ENCODE measurements at places on chromosomes 13 and 19.

- DNase-seq, result no peak
Measured at GRCh38 chr13:113080901-113081521, 24.6 kb upstream of the F7 start.

DNA sequence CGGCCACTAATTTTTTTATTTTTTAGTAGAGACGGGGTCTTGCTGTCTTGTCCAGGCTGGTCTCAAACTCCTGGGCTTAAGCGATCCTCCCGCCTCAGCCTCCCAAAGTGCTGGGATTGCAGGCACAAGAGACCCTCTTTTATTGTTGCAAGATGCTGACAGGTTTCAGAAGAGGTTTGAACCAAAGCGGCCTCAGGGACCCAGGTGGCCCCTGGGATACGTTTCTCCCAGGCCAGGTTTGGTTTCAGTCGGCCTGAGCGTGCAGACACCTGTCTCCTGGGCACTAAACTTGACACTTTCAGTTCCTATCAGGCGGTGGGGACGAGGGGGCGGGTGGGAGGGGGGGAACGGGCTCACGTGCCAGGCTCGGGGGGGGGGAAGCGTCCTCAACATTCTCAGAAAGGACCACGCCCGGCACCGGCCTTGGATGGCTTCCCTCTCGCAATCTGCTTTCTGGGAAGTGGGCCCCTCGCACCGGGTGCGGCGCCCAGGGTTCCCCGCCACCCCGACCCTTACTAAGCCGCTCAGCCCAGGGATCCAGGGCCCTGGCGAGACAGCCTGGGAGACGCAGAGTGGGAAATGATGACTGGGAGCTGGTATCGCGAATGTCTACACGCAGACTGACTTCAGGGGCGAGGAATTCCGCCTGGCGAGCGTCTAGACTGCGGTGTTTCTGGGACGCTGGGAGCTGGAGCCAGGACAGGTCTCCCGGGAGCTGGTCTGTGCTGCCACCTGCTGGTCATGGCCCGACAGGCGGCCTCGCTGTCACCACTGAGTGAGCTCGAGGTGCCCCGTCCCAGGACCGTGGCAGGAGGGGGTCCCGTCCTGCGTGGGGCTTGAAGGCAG is 91.6 kb downstream of the GNG7 start:
- peak; percentile 93 for DNase-seq

DNA sequence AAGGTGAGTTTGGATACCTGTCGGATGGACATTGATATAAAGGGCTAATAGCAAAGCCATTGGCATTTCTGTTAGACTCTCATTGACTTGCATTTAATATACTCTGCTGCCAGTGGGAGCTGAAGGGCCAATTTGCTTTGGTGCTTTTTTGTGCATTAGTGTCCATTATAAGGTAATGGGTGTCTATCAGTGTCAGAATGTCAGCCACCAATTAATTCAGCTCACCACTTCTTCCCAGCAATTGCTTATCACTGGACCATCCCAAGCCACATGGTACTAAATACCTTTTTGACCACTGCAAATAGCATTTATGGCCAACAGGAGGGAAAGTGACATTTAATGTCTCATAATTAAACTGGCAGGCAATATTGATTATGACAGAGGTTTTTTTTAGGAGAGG is 317.8 kb downstream of the TEX29 start:
- no peak for DNase-seq

DNA sequence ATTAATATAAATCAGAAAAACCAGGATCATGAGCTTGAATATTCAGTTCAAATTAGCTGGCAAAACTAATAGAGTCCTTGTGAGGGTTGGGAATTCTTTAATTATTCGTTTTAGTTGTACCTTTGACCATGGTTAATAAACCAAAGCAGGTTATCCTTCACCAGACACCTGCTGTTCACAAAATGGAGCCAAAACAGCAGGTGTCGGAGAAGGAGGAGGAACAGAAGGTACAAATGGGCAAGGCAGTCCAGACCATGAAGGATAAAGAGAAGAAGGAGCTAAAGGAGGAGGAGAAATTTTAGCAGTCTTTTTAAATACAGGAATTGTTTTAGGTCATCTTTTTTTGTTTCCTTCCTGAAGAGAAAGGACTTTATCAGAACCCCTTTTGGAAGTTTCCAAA is 106.1 kb downstream of the NHLRC3 start:
- DNase-seq, result no peak

DNA sequence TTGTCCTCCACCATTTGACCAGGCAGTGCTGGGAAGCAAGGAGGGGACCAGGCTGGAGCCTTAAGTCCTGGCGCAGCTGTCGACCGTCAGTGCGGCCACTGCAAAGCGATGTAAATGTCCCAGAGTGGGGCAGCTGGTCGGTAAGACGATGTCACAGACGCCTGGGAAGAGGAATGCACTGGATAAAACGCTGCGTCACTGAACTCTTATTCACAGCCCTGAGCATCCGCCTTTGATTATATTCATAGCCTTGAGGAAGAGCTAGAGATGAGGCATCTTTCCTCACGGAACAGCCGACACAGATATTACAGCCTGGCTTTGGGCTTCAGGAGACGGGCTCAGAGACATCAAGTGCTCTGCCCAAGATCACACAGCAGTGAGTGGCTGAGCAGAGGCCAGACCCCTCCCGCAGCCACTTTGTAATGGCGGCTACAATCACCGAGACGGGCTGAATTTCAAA is 17.6 kb upstream of the TUBGCP3 start:
- DNase-seq, result no peak

DNA sequence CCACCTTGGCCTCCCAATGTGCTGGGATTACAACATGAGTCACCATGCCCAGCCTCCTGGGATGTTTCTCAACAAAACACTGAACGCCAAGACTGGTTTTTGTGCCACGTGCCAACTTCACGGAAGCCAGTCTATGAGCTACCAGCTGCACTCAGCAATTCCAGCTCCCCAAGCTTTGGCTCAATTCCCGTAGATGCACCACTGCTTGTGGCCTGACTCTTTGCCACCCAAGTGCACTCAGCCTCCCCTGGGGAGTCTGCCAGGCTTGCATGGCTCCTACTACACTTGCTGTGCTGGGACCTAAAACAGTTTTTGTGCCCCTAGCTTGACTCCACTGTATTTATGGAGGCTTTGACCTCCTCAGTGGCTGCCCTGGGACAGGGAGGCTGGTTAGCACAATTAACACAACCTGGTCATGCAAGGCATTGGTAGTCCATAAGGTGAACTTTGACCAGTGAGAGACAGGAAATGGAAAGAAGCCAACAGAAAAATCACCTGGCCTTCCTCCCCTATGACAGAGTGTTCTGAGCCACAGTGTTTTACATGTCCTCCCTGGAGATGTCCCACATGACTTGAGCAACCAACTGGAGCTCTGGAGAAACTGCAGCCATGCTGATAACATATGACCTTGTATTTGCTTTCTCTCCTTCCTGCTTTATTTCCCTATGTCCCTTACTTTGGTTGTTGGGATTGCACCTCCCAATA is 1173.1 kb downstream of the UQCRFS1 start:
- no peak for DNase-seq

DNA sequence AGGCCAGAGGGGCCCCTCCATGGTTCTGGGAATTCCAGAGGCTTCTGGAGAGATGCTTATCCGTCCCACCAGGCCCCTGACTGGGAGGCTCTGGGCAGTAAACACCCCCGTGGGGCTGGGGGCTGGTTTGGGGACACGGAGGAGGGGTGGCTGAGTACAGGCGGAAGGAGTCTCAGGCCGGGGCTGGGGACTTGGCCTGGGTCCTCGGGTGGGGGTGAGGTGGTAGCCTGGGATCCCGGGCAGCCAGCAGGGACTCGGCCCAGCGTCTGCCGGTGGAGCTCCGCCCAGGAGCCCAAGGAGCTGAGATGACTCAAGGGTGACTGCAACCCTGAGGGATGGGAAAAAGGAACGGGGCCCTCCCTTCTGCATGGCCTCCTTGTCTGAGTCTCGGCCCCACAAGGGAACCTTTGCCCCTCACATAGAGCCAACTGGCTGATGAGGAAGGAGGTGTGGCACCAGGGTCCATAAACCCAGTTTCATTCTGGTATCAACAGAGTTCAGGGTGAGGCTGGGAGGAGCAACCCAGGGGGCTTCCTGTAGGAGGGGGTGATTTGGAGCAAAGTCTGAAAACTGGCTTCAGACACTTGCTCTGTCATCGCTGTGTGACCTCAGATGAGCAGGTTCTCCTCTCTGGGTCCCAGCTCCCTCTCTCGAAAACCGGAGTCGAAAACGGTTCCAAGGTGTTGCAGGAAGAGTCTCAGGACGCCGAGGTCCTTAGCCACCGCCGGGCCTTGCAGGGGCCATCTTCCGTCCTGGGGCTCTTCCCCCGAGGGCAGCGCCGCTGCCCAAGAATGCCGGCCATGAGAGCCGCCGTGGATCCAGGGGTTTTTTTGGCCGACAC is 809 bp downstream of the MISP start:
- no peak for DNase-seq

DNA sequence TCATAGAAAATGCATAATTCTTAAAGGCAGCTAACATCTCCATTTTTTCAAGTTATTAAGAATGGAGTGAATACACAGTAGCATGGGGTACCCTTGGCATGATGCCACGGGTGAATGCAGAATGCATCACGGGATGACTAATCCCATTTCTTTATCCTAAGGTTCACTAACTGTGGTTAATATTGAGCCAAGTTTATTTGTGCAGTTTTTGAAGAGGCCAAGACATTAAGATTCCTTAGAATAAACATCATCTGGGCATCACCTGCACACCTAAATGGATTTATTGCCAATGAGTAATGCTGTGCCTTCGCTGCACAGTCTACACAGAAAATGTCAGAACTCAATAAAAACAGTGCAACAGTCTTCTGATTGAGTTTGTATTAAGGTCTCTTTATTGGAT is 333.1 kb downstream of the GPC6 start:
- DNase-seq, result no peak

- no peak for DNase-seq
Measured at GRCh38 chr13:60227158-60227557, 63.4 kb upstream of the DIAPH3 start.

DNA sequence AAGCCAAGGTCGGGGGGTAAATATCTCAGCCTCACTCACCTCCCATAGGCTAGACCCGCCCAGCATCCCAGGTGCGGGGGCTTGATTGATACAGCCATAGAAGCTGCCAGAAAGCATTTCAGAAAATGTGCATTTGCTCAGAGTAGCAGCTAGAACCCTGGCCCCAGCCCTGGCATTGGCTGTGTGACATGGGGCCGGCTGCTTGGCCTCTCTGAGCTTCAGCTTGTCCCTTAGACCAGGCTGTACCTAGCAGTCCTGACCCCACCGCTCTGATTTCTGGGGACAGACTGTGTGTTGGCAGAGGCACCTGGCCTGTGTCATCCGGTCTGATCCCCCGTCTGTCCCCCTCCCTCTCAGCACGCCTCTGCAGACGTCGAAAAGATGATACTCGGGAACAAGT is 15.4 kb downstream of the RAB8A start:
- no peak for DNase-seq

GRCh38 chr19:32363632-32364031 is 18.2 kb downstream of the ZNF507 start:
- no peak for DNase-seq

DNA sequence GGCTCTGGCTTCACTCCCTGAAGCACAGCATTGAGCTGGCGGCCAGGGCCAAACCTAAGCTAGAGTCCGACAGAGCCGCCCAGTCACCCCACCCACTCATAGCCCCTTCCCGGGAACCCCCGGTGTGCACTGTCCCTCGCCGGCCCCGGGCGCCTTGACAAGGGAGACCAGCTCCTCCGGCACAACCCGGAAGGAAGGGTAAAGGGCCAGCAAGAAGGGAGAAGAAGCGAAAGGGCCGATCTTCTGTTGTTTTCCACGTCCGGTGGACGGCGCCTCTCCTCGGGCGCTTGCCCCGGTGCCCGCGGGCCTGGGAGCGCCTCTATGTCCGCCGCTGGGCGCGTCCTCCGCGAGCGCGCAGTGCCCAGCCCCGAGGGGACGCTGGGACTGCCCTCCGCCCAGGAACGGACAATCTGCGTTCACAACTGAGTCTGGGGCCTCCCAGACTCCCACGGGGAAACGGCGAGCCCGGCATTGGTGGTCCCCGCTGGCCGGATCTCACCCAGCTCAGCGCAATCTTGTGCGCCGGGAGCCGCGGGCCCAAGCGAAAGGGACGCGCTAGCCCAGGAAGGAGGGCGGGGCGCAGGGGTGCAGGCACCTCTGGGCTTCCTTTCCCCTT is 172.5 kb upstream of the MIR17HG start:
- DNase-seq, result no peak

- no peak for DNase-seq
Measured at GRCh38 chr19:49855676-49856573, 5.0 kb downstream of the PTOV1 start.

DNA sequence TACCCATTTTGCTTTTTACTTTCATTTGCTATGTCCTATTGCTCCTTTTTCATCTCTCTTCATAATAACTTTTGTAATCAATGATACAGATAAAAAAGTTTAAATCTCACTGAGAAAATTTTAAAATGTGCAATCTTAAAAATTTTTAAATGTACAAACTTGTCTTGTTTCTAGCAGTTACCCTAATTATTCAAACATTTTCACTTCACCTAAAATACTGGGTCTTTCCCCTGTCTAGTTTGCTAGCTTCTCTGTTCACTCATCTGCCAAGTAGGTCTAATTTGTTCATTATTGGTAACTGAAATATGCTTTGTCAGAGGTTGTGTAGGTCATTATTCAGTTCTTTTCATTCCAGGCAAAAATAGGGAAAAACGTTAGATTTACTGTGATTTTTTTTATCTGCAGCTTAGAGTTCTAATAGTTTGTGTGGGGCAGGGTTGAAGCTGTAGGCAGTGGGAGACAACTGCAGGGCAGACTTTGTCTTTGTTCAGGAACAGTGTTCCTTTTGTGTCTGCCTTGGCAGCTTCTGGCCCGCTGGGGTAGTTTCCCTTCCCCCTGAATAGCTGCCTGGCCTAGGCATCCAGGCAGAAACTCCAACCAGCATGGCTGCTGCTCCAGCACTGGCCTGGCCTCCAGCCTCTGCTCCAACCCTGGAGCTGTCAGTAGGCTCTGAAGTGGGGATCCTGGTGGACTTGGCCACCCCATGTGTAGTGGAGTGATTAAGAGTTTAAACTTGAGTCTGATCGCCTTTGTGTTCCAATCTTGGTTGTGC is 48.5 kb downstream of the WDFY2 start:
- no peak for DNase-seq

DNA sequence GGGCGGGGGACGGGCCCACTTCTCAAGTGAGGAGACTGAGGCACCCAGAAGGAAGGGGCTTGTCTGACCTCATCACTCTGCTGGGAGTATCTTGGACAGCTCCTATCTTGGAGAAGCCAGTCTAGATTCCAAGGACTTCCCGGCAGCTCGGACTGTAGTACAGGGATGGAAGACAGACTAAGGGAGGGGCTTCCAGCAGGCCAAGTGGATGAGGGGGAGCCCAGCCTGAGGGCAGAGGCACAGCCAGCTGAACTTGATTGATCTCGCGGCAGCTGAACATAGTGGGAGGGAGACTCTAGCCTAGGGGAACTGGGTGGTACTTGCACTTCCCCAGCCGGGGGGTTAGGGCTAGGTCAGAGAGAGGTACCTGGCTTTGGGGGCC is 711 bp downstream of the CILP2 start:
- no peak for DNase-seq

- DNase-seq, result no peak
Measured at GRCh38 chr13:22200440-22200839, 529.6 kb downstream of the FGF9 start.

GRCh38 chr13:27965343-27965739 is 3.8 kb downstream of the CDX2 start:
- DNase-seq, result no peak

GRCh38 chr19:44576843-44577565 is 36.4 kb upstream of the IGSF23 start:
- peak; percentile 41 for DNase-seq

Data from OCI-LY7 (cell line).